ENCODE measurements at places on chromosomes 4 and X.

GRCh38 chr4:145736241-145736831 lies 56.4 kb downstream of the C4orf51 start:
- DNase-seq: no peak

- no peak for DNase-seq
These were observed 29.2 kb upstream of the AREG start for GRCh38 chr4:74415602-74416300.

DNA sequence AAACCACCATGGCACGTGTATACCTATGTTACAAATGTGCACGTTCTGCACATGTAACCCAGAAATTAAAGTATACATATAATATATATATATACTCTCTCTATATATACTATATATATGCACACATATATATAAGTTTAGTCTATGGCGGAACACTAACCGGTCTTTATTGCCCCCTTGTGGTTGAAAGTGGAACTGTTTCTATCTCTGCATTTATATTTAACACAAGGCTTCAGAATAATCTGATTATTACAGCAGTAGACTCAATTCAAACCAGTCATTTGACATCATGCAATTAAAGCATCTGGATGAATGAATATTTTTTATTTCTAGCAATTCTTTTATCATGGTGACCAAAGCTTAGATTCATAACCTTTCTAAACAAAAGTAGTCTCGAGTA lies 14.6 kb downstream of the RAB9B start:
- no peak for DNase-seq

GRCh38 chr4:149347139-149347538 lies 468.5 kb downstream of the IQCM start:
- DNase-seq: no peak

DNA sequence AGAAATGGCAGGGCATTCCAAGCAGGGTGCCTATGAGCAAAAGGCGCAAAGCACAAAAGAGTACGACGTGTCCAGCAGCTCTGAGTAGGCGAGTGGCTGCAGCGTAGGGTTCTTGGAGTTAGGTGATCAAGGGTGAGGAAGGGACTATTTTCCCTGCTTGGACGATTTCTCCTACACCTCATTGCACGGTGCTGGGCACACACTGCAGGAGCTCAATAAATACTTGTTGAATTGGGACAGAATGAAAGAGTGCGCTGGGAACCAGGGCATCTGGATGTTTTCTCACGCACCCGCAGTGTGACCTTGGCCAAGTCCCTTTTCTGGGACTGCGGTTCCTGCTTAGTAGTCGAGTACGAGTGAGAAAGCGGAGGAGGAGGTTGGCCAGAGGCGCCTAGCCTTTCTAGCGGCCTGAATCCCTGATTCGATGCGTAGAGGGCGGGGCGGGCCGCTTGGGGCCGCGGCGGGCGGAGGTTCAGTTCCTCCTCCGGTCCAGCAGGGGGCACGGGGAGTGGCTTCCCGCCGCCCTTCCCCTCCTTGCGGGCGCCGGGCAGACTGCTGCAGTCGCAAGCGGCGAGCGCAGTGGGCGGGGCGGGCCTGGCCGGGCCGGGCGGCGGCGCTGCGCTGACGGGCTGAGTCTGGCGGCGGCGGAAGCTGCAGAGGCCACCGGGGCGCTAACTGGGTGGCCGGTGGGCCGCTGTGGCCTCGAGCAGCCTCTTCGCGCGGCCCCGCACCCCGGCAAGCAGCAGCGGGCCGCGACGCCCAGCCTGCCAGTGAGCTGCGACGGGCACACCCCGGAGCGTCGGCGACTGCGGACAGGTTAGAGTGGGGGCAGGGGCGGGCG lies at the start of gene FAM199X:
TSS of gene FAM199X (plus strand) at position 560 of the 841 bp plus-strand sequence. CDS start 333 bp downstream, outside the sequence.
- DNase-seq: peak; percentile 65

DNA sequence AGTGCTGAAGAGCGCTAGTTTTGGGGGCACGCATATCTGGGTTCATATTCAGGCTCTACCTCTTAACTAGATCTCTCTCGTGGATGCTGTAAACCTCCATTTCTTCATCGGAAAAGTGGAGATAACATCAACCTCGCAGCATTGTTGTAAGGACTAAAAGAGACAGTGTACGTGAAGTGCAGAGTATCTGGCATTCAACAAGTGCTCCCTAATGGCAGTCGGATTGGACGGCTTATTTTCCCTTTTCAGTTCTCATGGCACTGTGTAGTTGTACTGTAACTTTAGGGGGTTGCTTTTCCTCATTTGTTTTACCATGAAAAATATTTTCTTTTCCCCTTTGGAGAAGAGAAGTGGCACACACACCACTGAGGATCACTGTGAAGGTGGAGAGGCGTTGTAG lies 51.4 kb upstream of the ESX1 start:
- no peak for DNase-seq

- no peak for DNase-seq
These were observed 71.8 kb upstream of the MAPK10 start for GRCh38 chr4:86431543-86432116.

- DNase-seq: no peak
These were observed 48.4 kb upstream of the MSANTD1 start for GRCh38 chr4:3200423-3201090.

- no peak for DNase-seq
These were observed 80.7 kb upstream of the LEF1 start for GRCh38 chr4:108249397-108249796.

- DNase-seq: no peak
These were observed 159.6 kb upstream of the ANK2 start for GRCh38 chr4:112889619-112890527.

- DNase-seq: no peak
These were observed 81.7 kb downstream of the RTL5 start for GRCh38 chrX:72050011-72050410.

GRCh38 chr4:143348233-143349077 lies 11.8 kb downstream of the GAB1 start:
- no peak for DNase-seq

- DNase-seq: no peak
These were observed 112.9 kb upstream of the PJA1 start for GRCh38 chrX:69278031-69278687.

GRCh38 chrX:1283741-1284140 lies 15.1 kb downstream of the CSF2RA start:
- no peak for DNase-seq

- DNase-seq: no peak
These were observed 37.5 kb downstream of the SMIM20 start for GRCh38 chr4:25951390-25951952.

GRCh38 chrX:137424679-137425078 lies 141.2 kb upstream of the ZIC3 start:
- DNase-seq: no peak

- no peak for DNase-seq
These were observed 875 bp downstream of the RGS12 start for GRCh38 chr4:3293401-3294391.

DNA sequence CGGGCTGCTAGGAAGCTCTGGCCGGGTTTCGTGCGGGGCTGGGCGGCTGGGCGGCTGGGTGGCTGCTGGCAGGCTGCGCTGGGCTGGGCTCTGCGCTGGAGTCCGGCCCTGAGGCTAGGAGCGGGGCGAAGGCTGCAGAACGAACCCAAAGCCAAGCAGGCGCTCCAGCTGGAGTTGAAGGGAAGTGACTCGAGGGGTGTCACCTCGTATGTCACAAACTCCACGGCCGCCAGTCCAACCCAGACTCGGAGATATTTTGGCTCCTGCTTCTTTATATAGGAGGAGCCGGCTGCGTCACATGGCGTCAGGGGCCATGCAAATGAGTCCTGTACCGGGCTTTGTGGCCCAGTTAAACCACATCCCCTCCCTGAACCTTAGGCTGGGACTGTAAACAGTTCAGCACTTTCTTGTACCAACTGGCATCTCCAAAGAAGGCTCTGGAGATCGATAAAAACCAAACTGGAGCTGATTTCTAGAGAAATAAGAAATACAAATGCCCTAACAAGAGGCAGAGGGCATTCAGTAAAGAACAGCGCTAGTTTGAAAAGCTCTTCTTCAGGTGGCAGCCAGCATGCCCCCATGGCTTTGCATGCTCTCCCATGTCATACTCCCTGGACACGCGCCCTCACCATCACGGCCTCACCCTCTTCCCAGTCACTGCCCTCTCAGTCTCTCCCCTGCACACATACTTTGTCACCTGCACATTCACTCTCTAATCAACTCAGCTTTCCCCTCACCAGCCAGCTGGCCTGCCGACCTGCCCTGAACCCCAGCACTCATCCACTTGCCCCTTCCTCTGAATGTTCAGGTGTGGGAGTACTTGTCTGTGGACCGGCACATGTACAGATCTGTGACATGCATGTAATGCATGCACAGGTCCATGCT lies 58.5 kb downstream of the TSC22D3 start:
- peak; percentile 88 for DNase-seq

DNA sequence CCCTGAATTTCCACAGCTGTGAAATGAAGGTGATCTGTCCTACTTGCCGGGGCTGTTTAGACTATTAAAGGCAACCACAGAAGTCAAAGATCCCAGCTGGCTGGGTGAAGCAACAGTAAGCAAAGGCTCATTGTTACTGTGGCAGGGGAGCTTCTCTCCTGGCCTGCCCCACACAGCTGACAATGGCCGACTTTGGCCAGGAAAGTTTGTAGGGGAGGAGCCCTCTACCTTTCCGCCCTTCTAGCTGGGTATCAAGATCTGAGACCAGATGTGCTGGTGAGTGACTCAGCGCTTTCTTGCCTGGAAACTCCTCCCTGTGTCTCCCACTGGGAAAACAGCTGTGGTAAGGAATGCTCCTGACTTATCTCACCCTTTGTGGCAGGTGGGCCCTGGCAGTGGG lies 21.1 kb downstream of the RASSF6 start:
- DNase-seq: no peak

- no peak for DNase-seq
These were observed 290.5 kb upstream of the EPHA5 start for GRCh38 chr4:65960751-65961150.
